H1 (cell line): ENCODE measurements at places on chromosomes 13 and 19. TPM values are rescaled to one million over a fixed set of nuclear protein-coding genes. Genes with fewer than 3 reads are reported as not detected.

The SPACA4 gene
- polyA plus RNA-seq, result not detected in 2 replicates

DNA sequence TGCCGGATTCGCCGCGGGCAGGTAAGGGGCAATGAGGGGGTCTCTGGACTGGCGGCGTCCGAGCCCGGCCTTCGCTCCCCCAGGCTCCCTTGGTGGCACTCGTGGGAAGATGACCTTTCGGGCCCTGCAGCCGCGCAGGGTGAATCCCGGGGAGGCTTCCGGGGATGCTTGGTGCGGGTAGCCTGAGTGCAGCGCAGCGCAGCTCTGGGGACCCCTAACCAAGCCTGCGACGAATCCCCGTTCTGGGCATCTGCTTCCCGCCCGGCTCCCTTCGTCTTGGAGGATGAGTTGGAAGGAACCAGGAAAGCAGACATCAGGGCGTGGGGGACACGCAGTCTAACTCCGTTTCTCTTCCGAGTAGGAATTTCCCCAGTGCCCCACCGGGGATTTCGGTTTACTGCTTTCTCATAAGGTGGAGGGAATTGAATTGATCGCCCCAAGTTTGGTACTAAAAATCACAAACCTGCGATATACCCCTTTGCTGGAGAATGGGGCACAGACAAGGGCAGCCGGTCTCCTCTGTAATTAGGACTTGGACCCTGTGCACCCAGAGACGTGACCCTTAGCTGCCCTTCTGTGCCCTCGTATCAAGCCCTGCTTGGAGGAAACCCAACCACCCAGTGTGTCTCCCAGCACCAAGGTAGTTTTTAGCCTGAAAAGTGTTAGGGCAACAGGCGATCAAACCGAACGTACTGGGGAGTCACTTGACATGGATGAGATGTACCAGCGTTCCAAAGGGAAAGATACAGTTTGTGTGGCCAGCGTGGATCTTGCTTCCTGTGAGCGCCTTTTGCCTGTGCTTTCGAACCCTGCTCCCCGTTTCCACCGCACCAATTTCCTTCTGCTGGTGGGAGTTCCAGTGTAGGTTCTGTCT, 1.0 kb downstream of the GPC5 start:
- peaks cover 13% of the 10 kb centered on the region for H3K27me3 ChIP-seq
- H3K4me3 ChIP-seq, result peak overlapping the region; percentile 75
- H3K36me3 ChIP-seq, result no peaks in the 10 kb centered on the region
- DNase-seq, result no peak

- DNase-seq, result peak; percentile 82
- peaks cover 26% of the 10 kb centered on the region for H3K36me3 ChIP-seq
- peak overlapping the region; percentile 98 for H3K4me3 ChIP-seq
- peak overlapping the region; percentile 72 for H3K27ac ChIP-seq
Measured at GRCh38 chr19:49664171-49665035, 1.3 kb downstream of the IRF3 start.

DNA sequence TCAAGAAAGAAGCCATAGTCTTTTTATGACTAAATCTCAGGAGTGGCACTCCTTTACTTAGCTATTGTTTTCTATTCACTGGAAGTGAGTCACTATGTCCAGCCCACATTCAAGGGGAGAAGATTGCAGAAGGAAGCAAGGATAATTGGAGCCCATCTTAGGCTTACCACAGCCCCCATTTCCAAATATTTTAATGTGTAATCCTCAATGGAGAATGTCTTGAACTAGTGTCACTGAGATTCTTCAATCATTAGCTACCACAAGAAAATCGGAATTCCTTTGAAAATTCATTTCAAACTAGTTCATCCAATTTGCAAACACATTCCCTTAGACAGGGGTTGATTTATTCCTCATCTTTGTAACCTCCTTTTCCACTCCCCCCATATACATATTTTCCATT, 84.7 kb downstream of the DLEU7 start:
- H3K27ac ChIP-seq, result no peak overlapping the region
- H3K4me1 ChIP-seq, result no peaks in the 10 kb centered on the region
- no peak for DNase-seq
- no peak overlapping the region for H3K4me3 ChIP-seq
- no peaks in the 10 kb centered on the region for H3K36me3 ChIP-seq

GRCh38 chr13:20043207-20043925, 84.8 kb downstream of the ZMYM2 start:
- no peak overlapping the region for H3K27ac ChIP-seq
- no peaks in the 10 kb centered on the region for H3K27me3 ChIP-seq
- no peak overlapping the region for H3K4me3 ChIP-seq
- no peaks in the 10 kb centered on the region for H3K36me3 ChIP-seq
- DNase-seq, result no peak
- H3K4me1 ChIP-seq, result no peaks in the 10 kb centered on the region

- peaks cover 2% of the 10 kb centered on the region for H3K4me1 ChIP-seq
- peak overlapping the region; percentile 96 for H3K27ac ChIP-seq
- no peaks in the 10 kb centered on the region; the same call in 1 of the 2 replicates for H3K27me3 ChIP-seq
- H3K4me3 ChIP-seq, result peak overlapping the region; percentile 87
Measured at GRCh38 chr19:32404933-32405430, 588 bp upstream of the DPY19L3 start.

DNA sequence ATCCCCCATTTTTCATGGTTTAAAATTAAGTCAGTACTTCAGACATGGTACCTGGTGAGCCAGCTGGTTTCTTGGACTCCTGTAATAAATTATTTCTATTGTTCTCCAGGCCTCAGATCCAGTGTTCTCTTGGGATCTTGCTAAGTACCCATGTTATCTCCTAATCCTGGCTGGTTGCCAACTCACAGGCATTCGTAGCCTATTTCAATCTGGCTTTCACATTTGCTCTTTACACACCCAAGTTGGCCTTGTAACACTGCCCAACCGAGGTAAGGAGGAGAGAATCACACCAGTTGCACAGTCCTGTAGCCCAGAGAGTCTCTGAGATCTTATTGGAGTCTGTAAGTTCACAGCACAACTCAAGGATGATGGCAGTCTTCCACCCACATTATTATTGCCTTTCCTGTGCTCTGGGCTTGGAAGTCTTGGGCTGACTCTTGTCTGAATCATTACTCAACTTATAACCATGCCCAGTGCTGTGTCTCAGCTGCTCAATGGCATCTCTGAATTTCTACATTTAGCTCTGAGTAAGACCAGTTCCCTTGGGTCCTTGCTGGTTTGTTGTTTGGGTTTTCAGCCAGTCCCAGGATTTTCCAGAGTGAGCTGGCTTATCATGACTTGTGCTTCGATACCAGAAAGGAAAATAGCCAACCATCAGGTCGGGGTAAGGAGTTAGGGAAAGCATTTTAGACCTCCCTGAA, 76.6 kb upstream of the KLF12 start:
- no peak for DNase-seq
- H3K4me3 ChIP-seq, result no peak overlapping the region
- H3K36me3 ChIP-seq, result no peaks in the 10 kb centered on the region
- H3K27ac ChIP-seq, result no peak overlapping the region
- no peaks in the 10 kb centered on the region for H3K27me3 ChIP-seq
- no peaks in the 10 kb centered on the region for H3K4me1 ChIP-seq

The MCF2L gene
- 10.1 and 15.9 TPM in 2 replicates for polyA plus RNA-seq

DNA sequence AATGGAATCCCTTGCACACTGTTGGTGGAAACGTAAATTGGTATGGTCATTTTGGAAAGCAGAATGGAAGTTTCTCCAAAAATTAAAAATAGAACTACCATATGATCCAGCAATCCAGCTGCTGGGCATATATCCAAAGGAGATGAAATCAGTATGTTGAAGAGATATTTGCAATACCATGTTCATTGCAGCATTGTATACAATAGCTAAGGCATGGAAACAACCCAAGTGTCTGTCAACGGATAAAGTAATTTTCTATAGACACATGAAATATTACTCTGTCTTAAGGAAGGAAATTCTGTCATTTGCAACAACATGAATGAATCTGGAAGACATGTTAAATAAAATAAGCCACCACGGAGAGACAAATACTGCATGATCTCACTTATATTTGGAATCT, 124.7 kb downstream of the GPC5 start:
- no peak overlapping the region for H3K27ac ChIP-seq
- H3K27me3 ChIP-seq, result no peaks in the 10 kb centered on the region
- no peak for DNase-seq
- no peaks in the 10 kb centered on the region for H3K36me3 ChIP-seq
- H3K4me3 ChIP-seq, result no peak overlapping the region
- H3K4me1 ChIP-seq, result no peaks in the 10 kb centered on the region

GRCh38 chr13:31036731-31037695, 104.6 kb downstream of the TEX26 start:
- no peaks in the 10 kb centered on the region for H3K36me3 ChIP-seq
- no peak overlapping the region for H3K27ac ChIP-seq
- DNase-seq, result no peak
- no peaks in the 10 kb centered on the region for H3K4me1 ChIP-seq
- H3K27me3 ChIP-seq, result no peaks in the 10 kb centered on the region

DNA sequence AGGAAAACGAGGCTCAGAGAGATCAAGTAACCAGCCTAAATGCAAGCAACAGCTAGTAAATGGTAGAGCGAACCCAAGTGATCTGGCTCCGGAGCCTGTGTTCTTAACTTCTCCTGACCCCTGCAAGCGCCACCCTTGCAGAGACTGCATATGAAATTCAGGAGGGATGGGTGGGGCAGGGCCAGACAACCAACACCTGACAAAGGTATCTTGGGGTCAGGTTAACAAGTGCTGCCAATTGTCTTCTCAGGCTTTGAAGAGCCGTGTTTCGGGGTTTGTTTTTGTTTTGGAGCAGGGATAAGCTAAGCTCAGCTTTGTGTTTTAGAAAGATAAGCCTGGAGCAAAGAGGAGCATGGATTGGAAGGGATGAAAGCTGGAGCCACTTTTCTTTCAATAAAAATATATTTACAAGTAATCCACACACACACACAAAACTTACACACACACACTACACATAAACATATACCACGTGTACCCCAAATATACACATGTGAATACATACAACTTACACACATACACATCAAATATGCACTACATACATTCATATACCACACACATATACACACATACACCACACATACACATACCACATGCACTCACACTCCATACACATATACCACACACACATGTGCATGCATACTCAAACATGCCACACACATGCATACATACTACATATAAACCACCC, 722.0 kb downstream of the DIAPH3 start:
- H3K36me3 ChIP-seq, result no peaks in the 10 kb centered on the region; the same call in 1 of the 2 replicates
- no peak for DNase-seq
- no peaks in the 10 kb centered on the region for H3K27me3 ChIP-seq
- no peak overlapping the region for H3K27ac ChIP-seq
- H3K4me1 ChIP-seq, result no peaks in the 10 kb centered on the region
- no peak overlapping the region for H3K4me3 ChIP-seq

GRCh38 chr19:49436381-49437017, 4.8 kb downstream of the SLC17A7 start:
- peak; percentile 100 for DNase-seq
- no peaks in the 10 kb centered on the region for H3K36me3 ChIP-seq
- peak overlapping the region; percentile 26; the same call in 1 of the 2 replicates for H3K4me3 ChIP-seq
- H3K27me3 ChIP-seq, result peaks cover 30% of the 10 kb centered on the region
- H3K27ac ChIP-seq, result no peak overlapping the region

- H3K27ac ChIP-seq, result no peak overlapping the region
- DNase-seq, result no peak
- H3K4me1 ChIP-seq, result peaks cover 2% of the 10 kb centered on the region; the same call in 1 of the 2 replicates
- no peak overlapping the region for H3K4me3 ChIP-seq
Measured at GRCh38 chr13:67635754-67636153, 405.6 kb upstream of the PCDH9 start.

DNA sequence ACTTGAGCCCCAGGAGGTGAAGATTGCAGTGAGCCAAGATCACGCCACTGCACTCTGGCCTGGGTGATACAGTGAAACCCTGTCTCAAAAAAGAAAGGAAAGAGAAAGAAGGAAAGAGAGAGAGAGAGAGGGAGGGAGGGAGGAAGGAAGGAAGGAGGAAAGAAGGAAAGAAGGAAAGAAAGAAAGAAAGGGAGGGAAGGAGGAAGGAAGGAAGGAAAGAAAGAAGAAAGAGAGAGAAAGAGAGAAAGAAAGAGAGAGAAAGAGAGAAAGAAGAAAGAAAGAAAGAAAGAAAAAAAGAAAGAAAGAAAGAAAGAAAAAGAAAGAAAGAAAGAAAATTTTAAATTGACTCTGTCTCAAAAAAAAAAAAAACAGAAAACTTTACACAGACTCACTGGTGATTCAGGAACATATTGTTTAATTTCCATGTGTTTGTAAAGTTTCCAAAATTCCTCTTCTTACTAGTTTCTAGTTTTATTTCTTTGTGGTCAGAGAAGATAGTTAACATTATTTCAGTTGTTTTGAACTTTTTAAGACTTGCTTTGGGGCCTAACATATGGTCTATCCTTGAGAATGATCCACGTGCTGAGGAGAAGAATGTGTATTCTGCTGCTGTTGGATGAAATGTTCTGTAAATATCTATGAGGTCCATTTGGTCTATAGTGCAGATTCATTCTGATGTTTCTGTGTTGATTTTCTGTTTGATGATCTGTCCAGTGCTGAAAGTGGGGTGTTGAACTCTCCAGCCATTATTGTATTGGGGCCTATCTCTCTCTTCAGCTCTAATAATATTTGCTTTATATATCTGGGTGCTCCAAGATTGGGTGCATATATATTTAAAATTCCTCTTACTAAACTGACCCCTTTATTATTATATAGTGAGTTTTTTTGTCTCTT, 204.4 kb upstream of the SERP2 start:
- no peaks in the 10 kb centered on the region for H3K4me1 ChIP-seq
- no peaks in the 10 kb centered on the region for H3K36me3 ChIP-seq
- H3K27me3 ChIP-seq, result no peaks in the 10 kb centered on the region
- no peak for DNase-seq

DNA sequence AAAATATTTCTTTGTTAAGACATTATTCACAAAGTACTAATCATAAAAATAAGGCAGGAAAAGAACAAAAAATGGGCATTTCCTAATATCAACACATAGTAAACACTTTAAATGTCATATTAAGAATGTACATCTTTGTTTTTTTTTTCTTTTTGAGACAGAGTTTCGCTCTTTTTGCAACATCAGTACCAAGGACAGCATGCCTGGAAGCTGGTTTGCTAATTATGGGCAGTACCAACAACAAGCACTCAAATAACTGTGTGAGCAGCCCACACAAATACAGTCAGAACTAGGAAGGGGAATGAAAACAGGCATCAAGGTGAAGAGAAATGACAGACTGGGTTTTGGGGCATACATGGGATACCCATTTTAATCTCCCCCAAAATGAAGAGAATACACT, 788.0 kb upstream of the SLITRK1 start:
- H3K4me3 ChIP-seq, result no peak overlapping the region
- H3K36me3 ChIP-seq, result no peaks in the 10 kb centered on the region
- peaks cover 2% of the 10 kb centered on the region for H3K4me1 ChIP-seq
- DNase-seq, result no peak
- no peak overlapping the region for H3K27ac ChIP-seq

GRCh38 chr19:4541114-4541805, 1.4 kb upstream of the LRG1 start:
- H3K36me3 ChIP-seq, result no peaks in the 10 kb centered on the region
- H3K27ac ChIP-seq, result no peak overlapping the region
- H3K4me1 ChIP-seq, result no peaks in the 10 kb centered on the region
- H3K4me3 ChIP-seq, result no peak overlapping the region
- H3K27me3 ChIP-seq, result no peaks in the 10 kb centered on the region

The PCDH17 gene
- polyA plus RNA-seq, result 0.20 and 0.31 TPM in 2 replicates

GRCh38 chr13:31263346-31263745, 63.6 kb downstream of the B3GLCT start:
- H3K4me3 ChIP-seq, result no peak overlapping the region
- no peak for DNase-seq
- H3K4me1 ChIP-seq, result no peaks in the 10 kb centered on the region
